ENCODE measurements at places on chromosomes 5 and 9. TPM values are rescaled to one million over a fixed set of nuclear protein-coding genes. Genes with fewer than 3 reads are reported as not detected.

- peak; percentile 7 for DNase-seq
Measured at GRCh38 chr5:97528941-97529340, 345.9 kb upstream of the RIOK2 start.

Gene IL17B
- polyA plus RNA-seq: 1.4 TPM

Gene PCDHA12
- polyA plus RNA-seq: 0.23 TPM

Gene SPINK5
- 0.67 TPM for polyA plus RNA-seq

Gene ENTPD2
- polyA plus RNA-seq: 4.7 TPM

Gene RMI1
- polyA plus RNA-seq: 26.8 TPM

GRCh38 chr5:92741906-92742305 lies 839.1 kb downstream of the NR2F1-AS1 start:
- no peak for DNase-seq

GRCh38 chr9:73889023-73889422 lies 608.1 kb upstream of the RORB start:
- no peak for DNase-seq

Gene SPATA31A3
- not detected for polyA plus RNA-seq

DNA sequence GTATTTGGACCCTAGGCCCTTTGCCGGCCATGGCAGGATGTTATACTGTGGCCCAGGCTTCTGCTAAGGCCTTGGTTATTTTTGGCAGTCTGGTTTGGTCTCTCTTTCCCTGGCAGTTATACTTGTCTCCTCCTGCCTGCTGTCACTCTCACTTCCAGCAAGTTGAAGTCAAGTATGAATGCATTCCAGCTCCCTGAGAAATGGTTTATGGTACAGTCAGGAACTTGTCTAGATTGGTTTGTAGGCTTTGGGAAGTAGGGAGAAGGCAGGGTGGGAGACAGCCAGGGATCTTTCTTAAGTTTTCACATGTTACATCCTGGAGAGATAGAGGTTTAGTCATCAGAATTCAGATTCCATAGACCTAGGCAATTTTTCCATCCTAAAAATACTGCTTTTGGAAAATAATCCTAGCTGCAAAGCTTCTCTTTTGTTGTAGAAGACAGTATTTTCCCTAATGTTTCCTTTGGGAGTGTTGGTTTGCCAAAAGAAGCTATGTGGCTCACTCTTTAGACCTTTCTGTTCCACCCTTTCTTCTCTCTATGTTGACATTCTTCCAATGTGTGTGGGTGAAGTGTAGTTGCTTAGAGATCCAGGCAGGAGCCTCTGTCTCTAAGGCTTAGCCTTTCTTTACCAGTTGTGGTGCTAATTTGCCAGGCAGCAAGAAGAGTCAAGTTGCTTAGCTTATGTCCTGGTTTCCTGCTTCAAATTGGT lies 2.5 kb upstream of the KDM3B start:
- no peak for DNase-seq

Data from left kidney (tissue), 8 donors.